ENCODE measurements at places on chromosomes 3 and 15. TPM values are rescaled to one million over a fixed set of nuclear protein-coding genes. Genes with fewer than 3 reads are reported as not detected.

- no peak for DNase-seq
Measured at GRCh38 chr3:17935222-17935621, 192.8 kb upstream of the TBC1D5 start.

DNA sequence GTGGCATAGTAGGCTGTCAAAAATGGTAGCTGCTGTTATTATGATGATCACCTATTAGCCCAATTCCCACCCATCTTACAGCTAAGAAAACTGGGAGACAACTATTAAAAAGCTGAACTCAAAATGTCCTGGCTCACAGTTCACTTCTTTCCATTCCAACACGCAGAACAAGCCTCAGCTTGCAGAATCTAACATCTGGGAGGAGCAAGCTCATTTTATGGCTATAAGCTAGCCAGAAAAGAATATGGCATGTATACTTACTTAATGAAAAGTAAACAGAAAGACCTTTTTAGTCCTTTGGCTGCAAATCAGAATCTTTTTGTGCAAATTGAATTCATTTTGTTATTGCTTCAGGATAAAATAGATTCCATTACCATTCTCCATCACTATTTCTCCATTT, 34.8 kb upstream of the CFAP20DC start:
- DNase-seq: no peak

DNA sequence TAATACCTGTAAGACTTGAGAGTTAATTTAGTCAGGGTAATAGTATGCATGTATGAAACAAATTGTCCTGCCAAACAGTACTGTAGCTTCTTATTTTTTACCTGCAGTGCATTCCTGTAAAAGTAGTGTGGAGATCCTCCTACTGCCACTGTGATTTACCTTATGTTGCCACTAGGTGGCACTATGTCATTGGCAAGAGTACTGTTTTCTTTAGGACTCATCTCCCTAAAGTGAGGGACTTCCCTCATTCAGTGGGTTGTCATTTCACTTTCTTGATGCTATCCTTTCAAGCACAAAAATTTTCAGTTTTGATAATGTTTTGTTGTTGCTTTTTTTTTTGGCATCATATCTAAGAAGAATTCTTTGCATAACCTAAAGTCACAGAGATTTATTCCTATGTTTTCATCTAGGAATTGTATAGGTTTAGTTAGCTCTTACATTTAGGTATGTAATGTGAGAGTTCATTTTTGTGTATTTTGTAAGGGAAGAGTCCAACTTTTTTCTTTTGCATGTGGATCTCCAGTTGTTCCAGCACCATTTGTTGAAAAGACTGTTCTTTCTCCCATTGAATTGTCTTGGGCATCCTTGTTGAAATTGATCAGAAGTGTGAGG, 105.7 kb downstream of the AKAP13 start:
- DNase-seq: peak; percentile 57

GRCh38 chr3:58531555-58531954, 5.4 kb downstream of the ACOX2 start:
- DNase-seq: no peak

DNA sequence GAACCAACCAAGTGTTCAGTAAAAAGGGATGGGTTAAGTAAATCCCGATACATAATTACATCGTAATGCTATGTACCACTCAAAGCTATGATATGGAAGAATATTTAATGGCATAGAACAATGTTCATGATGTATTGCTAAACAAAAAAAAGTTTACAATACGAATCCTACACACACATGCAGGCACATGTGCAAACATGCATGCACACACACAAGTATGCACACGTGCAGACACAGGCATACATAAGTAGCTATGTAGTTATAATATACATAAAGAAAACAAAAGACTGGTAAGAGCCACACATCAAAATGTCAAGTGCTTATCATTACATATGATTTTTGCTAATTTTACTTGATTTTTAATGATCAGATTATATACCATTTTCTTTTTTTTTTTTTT, 74.2 kb downstream of the ARRDC4 start:
- DNase-seq: no peak

DNA sequence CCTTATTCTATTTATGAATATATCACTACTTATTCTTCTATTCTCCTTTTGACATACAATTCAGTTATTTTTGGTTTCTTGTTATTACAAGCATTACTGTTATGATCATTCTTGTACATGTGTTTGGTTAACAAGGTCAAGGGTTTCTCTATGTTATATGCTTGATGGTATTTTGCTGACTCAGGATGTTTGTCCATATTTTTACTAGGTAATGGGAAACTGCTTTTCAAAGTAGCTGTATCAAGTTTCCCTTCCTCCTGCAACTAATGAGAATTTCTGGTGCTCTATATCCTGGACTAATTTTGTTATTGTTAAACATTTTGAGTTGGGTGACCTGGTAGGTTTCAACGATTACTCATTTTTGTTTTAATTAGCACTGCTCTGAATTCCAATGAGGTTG, 841.0 kb downstream of the OTOL1 start:
- no peak for DNase-seq

Gene TAGLN3
- total RNA-seq: 91.8 TPM

Gene PLXNB1
- total RNA-seq: 85.4 TPM

Gene HTR3E
- not detected for total RNA-seq

Gene NR2E3
- total RNA-seq: 0.54 TPM

All from cerebellum (tissue), 4 donors.